ENCODE measurements at places on chromosomes 3 and 15.

- no peak for DNase-seq
Measured at GRCh38 chr3:182485301-182485700, 308.0 kb upstream of the ATP11B start.

DNA sequence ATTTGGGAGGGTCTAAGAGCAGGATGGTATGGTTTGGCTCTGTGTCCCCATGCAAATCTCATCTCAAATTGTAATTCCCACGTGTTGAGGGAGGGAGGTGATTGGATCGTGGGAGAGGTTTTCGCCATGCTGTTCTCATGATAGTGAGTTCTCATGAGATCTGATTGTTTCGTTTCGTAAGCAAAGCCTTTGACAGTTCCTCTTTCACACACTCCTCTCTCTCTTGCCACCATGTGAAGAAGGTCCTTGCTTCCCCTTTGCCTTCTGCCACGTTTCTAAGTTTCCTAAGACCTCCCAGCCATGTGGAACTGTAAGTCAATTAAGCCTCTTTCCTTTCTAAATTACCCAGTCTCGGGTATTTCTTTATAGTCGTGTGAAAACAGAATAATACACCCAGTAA, 553.7 kb downstream of the TAFA4 start:
- DNase-seq, result no peak

DNA sequence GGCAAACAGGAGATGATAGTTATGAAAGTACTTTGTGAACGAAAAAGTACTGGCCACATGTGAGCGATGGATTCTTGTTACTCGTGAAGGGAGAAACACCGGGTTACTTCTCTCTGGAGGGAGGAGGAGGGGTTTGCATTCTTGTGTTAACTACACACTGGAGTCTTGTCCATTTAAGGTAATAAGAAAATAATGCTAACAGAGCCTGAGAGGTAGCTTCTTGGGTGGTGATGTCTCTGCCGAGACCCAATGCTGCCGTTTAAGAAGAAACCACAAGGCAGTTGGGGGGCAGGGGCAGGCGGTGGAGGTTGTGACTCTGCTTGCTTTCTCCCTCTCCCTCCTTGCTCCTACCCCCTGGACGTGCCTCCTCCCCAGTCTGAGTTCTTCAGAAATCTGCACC, 100.9 kb upstream of the ROPN1 start:
- DNase-seq, result no peak

DNA sequence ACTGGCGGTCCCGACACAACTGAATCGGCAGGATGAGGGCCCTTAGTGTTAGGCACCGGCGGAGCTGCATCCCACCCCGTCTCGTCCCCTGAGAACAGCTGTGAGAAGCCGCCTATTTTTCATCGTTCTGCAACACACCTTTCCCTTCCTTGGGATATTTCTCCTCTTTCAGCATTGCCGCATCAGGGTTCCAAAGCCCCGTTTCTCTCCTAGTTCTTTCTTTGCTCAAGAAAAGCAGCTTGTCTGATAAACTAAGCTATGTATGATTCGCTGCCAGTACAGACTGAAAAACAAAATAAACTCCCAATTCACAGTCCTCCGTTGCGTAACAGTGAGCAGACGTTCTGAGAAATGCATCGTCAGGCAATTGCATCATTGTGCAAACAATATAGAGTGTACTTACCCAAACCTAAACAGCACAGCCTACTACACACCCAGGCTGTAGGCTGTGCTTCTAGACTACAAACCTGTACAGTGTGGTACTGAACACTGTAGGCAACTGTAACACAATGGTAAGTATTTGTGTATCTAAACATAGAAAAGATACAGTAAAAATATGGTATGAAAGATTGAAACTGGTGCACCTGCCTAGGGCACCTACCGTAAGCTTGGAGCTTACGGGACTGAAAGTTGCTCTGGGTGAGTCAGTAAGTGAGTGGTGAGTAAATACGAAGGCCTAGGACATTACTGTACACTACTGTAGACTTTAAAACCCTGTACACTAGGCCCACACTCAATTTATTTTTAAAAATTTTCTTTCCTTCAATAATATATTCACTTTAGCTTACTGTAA, 8.9 kb upstream of the ADAMTS17 start:
- no peak for DNase-seq

GRCh38 chr3:74624301-74624700, 9.8 kb upstream of the CNTN3 start:
- no peak for DNase-seq

DNA sequence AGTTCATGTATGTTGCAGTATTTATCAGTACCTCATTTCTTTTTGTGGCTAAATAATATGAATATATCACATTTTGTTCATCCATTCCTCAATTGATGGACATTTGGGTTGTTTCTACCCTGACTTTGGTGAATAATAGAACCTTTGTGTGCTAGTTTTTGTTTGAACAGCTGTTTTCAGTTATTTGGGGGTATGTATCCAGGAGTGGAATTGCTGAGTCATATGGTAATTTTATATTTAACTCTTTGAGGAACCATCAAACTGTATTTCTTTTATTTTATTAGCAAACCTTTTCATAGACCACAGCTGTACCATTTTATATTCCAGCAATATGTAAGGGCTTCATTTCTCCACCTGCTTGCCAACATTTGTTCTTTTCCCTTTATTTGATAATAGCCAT, 38.4 kb upstream of the RBM5 start:
- DNase-seq, result no peak

DNA sequence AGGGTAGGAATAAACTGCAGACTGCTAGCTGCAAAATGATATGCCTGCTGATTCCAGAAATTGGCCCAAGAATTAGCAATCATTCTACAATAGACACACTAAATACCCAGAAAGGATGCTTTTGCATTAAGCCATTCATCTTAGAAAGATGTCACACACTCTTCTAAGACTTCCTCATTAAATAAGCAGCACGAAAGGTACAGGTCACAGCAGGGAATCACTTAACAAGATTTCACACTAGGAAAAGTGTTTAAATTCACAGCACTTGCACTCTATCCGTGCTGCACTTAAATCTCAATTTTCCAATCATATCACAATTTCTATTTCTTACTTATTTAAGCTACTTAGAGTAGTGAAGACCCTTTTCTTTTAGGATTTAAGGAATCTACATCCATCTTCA, 372.8 kb upstream of the CBLB start:
- no peak for DNase-seq

DNA sequence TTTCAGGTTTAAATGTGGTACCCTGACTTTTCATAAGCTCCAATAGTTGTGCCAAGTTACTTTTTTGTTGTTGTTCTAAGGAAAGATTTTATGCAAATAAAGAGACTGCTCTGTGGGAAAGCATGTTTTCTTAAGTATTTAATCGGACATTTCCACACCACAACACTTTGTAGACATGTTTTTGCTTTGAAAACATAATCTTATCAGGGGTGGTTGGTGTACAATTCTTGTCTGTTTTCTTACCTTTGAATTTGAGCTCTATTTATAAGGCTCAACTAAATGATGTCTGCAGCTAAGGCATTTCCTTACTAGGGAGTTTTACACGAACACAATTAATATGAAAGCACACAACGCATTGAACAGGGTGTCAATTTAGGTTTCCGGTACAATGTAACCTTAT, 81.5 kb upstream of the CDIN1 start:
- no peak for DNase-seq

GRCh38 chr3:130759692-130760338, 13.2 kb upstream of the PIK3R4 start:
- DNase-seq, result peak; percentile 34
